ENCODE measurements at places on chromosomes 6 and 20.

DNA sequence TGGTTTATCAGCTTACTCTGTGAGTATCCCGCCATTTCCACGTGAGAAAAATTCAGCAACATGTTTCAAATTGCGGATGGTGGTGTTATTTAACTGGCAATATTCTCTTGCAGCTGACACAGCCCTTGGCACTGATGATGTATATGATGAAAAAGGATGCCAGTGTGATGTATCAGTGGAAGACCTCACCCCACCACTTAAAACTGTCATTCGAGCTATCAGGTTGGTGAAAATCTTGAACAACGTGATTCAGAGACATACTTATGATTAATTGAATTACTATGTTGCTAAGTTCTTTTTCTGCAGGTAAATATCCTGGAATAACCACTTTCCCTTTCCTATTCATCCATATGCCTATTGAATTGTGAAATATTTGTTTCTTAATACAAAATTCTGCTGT lies 55.7 kb downstream of the KHDC1L start:
- ATAC-seq, result no peak

GRCh38 chr6:107894809-107895396 lies 63.1 kb downstream of the SEC63 start:
- ATAC-seq, result peak; percentile 85

DNA sequence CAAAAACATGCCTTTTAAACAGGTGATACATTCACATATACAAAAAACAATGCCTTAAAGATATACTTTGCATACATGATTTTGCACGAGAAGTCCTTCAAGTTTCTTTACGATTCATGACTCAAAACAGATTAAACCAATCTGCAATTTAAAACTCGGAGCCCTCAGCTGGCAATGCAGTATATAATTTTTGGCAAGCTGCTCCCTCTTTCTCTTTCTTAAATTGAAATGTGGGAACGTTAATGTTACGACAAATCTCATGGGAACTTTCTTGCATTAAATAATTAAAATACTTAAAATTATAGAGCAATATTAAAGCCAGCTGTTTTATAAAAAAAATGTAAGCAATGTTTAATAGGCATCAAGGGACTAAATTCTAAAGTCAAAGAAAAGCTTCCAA lies 334.6 kb downstream of the ESR1 start:
- ATAC-seq, result no peak

DNA sequence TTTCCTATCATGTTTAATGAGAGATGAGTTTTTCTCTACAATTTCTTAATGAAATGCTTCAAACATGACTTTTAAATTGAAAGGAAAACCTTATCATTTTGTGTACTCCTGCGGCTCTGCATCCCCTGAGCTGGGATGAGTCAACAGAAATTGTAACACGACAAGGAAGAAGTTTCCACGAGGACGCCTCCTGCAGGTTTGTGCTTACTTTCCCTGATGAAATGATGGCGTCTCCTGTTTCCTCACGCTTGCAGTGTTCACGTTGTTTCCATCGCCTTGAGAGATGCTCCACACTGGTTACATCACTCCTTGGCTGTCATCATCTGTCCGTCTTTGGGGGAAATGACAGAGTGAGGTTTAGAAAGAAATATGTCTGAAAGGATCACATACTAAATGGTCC lies 233.7 kb upstream of the ZFP64 start:
- no peak for ATAC-seq

DNA sequence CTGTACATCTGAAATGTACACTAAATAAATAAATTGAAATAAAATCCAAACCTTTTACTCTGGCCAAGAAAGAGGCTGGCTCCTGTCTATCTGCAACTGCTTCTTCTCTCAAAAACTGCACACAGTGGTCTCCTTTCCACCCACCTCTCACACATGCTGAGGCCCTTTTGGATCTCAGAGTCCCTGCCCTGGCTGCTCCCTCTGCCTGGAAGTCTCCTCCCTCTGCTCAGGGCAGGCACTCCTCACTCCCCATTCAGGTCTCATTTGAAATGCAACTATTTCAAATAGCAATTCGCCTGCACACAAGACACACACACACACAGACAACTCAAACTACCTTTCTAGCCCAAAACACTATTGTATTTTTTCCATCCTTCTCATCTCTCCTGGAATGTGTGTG lies 348.8 kb downstream of the PKHD1 start:
- ATAC-seq, result no peak

DNA sequence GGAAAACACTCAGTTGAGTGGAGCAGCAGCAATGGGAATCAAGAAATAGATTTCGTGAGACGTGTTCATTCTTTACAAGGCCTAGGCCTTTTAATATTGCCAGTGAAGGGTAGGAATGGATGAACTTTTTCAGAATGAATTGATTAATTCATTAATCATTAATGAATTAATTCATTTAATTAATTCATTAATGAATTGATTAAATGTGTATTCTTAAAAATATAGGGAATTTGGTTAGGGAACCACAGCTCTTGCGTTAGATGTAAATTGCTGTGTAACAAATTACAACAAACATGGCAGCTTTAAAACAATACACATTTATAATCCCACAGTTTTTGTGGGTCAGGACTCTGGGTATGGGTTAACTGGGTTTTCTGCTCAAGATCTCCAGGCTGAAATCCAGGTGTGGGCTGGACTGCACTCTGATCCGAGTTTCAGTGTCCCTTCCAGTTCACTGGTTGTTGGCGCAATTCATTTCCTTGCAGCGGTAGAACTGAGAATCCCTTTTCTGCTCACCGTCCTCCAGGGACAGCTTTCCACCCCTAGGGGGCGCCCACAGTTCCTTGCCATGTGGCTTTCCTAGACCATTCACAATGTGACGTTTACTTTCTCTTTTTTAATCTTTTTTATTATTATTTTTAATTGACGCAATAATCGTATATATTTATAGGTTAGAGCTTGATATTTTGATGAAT lies 32.8 kb upstream of the BCAS1 start:
- ATAC-seq, result peak; percentile 70

DNA sequence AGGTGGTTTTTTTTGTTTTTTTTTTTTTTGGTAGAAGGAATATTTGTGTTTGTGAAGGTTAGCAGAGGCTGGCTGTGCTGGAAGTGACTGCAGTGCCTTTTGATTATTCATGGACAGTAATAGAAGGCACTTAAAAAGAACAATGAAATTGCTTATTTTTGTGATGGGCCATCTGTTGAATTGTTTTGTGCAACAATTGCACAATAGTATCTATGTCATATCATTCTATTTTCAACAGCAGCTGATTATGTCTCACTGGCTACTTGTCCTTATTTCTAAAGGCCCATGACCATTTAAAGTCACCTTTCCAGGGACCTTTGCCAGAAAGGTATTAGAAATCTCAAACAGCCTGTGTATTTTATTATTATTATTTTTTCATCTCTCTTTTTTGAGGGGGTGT lies 70.6 kb downstream of the AFG1L start:
- no peak for ATAC-seq

DNA sequence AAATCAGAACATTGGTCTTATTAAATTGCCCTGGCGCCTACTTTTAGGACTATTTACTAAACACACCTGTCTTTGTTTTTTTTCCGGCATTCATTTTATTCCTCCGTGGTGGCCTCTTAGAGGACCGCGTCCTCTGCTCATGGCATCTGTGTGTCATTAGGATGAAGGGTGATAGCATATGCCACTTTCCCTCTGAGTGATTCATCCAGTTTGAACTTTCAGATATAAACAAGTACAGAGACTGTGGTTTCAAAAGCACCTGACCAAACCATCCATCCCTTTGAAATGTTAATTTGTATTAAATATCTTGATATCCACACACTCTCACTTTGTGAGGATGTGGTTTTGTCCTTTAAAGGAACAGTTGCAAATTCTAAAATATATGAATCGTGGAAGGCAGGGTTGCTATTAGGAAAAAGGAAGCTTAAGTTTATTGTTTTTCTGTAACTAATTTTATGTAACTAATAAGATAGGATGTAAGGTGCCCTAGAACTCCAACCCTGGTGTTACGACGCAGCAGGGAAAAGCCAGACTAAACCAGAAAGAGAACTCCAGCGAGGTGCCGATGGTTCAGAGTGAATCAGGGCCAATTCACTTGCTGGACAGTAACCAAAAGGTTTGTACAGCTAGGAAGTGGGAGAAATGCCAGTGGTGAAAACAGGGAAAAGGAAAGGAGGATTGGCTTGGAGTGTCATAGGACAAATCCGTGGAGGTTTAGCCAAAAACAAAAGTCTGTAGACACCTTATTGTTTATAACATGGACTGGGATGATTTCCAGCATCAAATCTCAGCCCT lies 98.7 kb downstream of the SHLD1 start:
- no peak for ATAC-seq
